ENCODE measurements at places on chromosomes 12 and 14. TPM values are rescaled to one million over a fixed set of nuclear protein-coding genes. Genes with fewer than 3 reads are reported as not detected.

TGM1 gene
- polyA plus RNA-seq = 0.42 TPM

NKX2-1 gene
- not detected for polyA plus RNA-seq

SMCO2 gene
- polyA plus RNA-seq = 0.86 TPM

C12orf54 gene
- polyA plus RNA-seq = not detected

PRH2 gene
- not detected for polyA plus RNA-seq

NINJ2 gene
- polyA plus RNA-seq = 2.6 TPM

ACOT4 gene
- 1.0 TPM for polyA plus RNA-seq

NDUFA12 gene
- polyA plus RNA-seq = 386 TPM

MGP gene
- polyA plus RNA-seq = 0.60 TPM

DDN gene
- 0.12 TPM for polyA plus RNA-seq

LBHD2 gene
- not detected for polyA plus RNA-seq

ATP23 gene
- 21.0 TPM for polyA plus RNA-seq

FAR2 gene
- polyA plus RNA-seq = 22.6 TPM

COX8C gene
- 0.73 TPM for polyA plus RNA-seq

ETNK1 gene
- polyA plus RNA-seq = 33.1 TPM

FGD6 gene
- polyA plus RNA-seq = 12.9 TPM

DCN gene
- 0.21 TPM for polyA plus RNA-seq

BATF gene
- polyA plus RNA-seq = not detected

FOXM1 gene
- polyA plus RNA-seq = 31.0 TPM

CCDC196 gene
- not detected for polyA plus RNA-seq

TMEM132D gene
- polyA plus RNA-seq = 0.44 TPM

MORN3 gene
- polyA plus RNA-seq = 0.36 TPM

PDZRN4 gene
- not detected for polyA plus RNA-seq

TM7SF3 gene
- 30.3 TPM for polyA plus RNA-seq

SLC6A15 gene
- 11.7 TPM for polyA plus RNA-seq

CABP1 gene
- 5.1 TPM for polyA plus RNA-seq

CLEC1B gene
- polyA plus RNA-seq = not detected

SOAT2 gene
- polyA plus RNA-seq = not detected

AMIGO2 gene
- 1.8 TPM for polyA plus RNA-seq

ENDOU gene
- not detected for polyA plus RNA-seq

SLCO1B1 gene
- polyA plus RNA-seq = 0.50 TPM

SLC6A13 gene
- not detected for polyA plus RNA-seq

KLRC2 gene
- not detected for polyA plus RNA-seq

NTS gene
- 27.9 TPM for polyA plus RNA-seq

GRIN2B gene
- 0.31 TPM for polyA plus RNA-seq

SIX4 gene
- polyA plus RNA-seq = 6.6 TPM

NPFF gene
- polyA plus RNA-seq = 0.71 TPM

RHEBL1 gene
- 9.4 TPM for polyA plus RNA-seq

SERPINA10 gene
- 0.11 TPM for polyA plus RNA-seq

LACRT gene
- polyA plus RNA-seq = not detected

RFX4 gene
- 0.49 TPM for polyA plus RNA-seq

VSIG10 gene
- polyA plus RNA-seq = 48.1 TPM

KRT83 gene
- polyA plus RNA-seq = not detected

KCTD10 gene
- 15.8 TPM for polyA plus RNA-seq

RPGRIP1 gene
- polyA plus RNA-seq = 0.24 TPM

SMIM41 gene
- 0.80 TPM for polyA plus RNA-seq

MEG3 gene
- polyA plus RNA-seq = not detected

GPR135 gene
- 0.47 TPM for polyA plus RNA-seq

SALL2 gene
- 121 TPM for polyA plus RNA-seq

ZFC3H1 gene
- polyA plus RNA-seq = 46.2 TPM

TAS2R30 gene
- polyA plus RNA-seq = 0.80 TPM

Measured in GM23338 (cell line).